Activated CD4-positive, alpha-beta T cell treated with anti-CD3 and anti-CD28 coated beads for 36 hours (primary cell): ENCODE measurements at places on chromosomes 12 and 14. TPM values are rescaled to one million over a fixed set of nuclear protein-coding genes. Genes with fewer than 3 reads are reported as not detected.

The FAIM2 gene
- total RNA-seq = 0.53 TPM

GRCh38 chr12:1917172-1918070 lies 1.0 kb downstream of the CACNA2D4 start:
- H3K4me3 ChIP-seq = no peak overlapping the region
- H3K4me1 ChIP-seq = peaks cover 16% of the 10 kb centered on the region
- H3K27me3 ChIP-seq = no peaks in the 10 kb centered on the region
- no peak for DNase-seq

DNA sequence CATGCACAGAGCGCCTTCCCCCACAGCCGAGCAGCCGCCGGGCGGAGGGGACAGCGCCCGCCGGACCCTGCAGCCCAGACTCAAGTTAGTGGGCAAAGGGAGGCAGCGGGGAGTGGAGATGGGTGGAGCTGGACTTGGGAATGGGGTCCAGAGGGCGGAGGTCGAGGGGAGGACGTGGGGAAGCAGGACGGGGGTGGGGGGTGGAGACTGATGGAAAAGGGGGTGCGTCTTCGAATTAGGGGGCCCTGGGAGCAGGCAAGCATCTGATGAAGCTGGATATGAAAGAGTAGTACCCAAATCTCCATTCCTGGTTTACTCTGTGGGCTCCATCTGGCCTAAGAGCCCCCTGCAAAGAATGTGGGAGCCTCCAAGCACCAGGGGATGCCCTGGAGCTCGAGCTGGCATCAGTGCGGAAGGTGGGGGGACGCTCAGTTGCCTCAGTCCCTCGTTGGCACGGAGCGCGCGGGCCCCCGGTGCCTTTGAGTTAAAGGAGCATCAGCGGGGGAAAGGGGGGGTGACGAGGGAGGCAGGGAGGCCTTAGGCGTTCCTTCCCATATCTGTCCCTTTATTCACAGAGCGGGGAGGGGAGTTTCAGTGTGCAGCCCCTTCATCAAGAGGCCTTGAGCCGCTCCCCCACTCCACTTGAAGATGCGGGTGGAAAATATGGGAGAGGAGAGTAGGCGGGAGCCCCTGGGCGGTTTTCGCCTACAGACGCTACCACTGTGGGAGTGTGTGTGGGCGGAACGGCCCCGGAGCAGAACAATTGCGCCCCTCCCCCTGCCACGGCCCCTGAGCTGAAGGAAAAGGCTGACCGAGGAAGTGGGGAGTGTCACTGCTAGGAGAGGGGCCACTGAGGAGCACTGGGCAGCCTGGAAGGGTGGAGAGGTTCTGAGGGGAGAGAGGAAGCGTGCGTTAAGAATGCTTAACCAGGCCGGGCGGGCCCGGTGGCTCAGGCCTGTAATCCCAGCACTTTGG lies 644 bp downstream of the NAB2 start:
- H3K36me3 ChIP-seq = peaks cover 48% of the 10 kb centered on the region
- peak; percentile 65 for DNase-seq
- H3K4me1 ChIP-seq = peaks cover 66% of the 10 kb centered on the region
- H3K4me3 ChIP-seq = peak overlapping the region; percentile 93
- peak overlapping the region; percentile 93 for H3K27ac ChIP-seq

- no peak for DNase-seq
- no peaks in the 10 kb centered on the region for H3K36me3 ChIP-seq
- no peak overlapping the region for H3K4me3 ChIP-seq
- no peaks in the 10 kb centered on the region for H3K27me3 ChIP-seq
- no peak overlapping the region for H3K27ac ChIP-seq
Measured at GRCh38 chr14:79332504-79333197, 878.7 kb downstream of the DIO2 start.

The MMP19 gene
- total RNA-seq = not detected

GRCh38 chr14:57851354-57851753 lies 14.5 kb downstream of the SLC35F4 start:
- no peak overlapping the region for H3K4me3 ChIP-seq
- DNase-seq = no peak
- H3K27ac ChIP-seq = no peak overlapping the region
- no peaks in the 10 kb centered on the region for H3K36me3 ChIP-seq

DNA sequence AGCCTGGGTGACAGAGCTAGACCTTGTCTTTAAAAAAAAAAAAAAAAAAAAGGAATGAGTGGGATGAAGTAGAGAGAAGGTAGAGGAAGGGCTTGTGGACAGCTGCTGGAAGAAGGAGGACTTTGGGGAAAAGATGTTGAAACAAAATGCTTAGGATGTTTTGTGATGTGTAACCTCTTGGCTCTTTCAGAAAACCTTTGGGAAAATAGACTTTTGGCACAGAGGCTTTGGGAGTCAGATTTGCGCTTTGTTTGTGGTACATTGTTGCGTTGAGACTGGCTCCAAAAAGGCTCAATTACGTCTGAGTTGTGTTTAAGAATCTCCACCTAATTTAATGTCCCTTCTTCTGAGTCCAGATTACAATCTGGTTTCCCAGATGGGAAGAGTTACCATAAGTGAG lies 32.9 kb upstream of the SPTLC2 start:
- no peaks in the 10 kb centered on the region for H3K36me3 ChIP-seq
- no peak overlapping the region for H3K4me3 ChIP-seq
- no peaks in the 10 kb centered on the region for H3K27me3 ChIP-seq
- H3K4me1 ChIP-seq = no peaks in the 10 kb centered on the region
- H3K27ac ChIP-seq = no peak overlapping the region

The ELK3 gene
- total RNA-seq = 17.0 TPM

DNA sequence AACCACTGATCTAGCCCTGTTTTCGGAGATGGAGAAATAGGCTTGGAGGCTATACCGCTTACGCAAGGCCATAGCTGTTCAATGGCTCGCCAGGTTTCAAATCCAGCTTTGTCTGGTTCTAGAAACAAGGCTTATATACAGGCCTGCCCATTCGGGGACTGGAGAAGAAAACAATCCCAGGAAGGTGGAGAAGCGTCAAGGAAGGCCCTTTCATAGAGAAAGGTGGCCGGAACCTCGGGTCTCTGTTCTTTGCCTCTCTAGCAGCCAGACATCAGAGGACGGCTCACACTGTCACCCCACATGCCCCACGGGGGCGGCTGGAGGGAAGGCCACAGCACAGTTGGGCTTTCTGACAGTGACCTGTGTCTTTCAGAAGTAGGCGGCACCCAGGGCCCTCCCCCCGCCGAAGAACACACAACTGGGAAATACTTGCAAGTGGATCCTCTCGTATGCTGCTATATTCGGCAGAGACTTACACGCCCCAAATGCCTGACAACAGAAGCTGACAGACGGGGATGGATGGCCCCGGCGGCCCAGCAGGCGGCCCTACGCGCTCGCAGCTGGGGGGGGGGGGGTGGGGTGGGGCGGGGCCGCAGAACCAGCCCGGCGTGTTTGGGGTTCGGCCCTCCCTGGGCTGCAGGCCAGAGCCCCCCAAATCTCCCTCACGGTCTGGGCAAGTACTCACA lies 4.5 kb upstream of the SETD1B start:
- peaks cover 32% of the 10 kb centered on the region for H3K36me3 ChIP-seq
- DNase-seq = peak; percentile 71
- H3K4me3 ChIP-seq = peak overlapping the region; percentile 73

The EFCAB11 gene
- total RNA-seq = 4.8 TPM

GRCh38 chr14:106087837-106088236 lies 561.5 kb downstream of the TMEM121 start:
- no peak overlapping the region for H3K4me3 ChIP-seq
- no peaks in the 10 kb centered on the region for H3K36me3 ChIP-seq
- peaks cover 22% of the 10 kb centered on the region for H3K4me1 ChIP-seq
- peak; percentile 10 for DNase-seq

DNA sequence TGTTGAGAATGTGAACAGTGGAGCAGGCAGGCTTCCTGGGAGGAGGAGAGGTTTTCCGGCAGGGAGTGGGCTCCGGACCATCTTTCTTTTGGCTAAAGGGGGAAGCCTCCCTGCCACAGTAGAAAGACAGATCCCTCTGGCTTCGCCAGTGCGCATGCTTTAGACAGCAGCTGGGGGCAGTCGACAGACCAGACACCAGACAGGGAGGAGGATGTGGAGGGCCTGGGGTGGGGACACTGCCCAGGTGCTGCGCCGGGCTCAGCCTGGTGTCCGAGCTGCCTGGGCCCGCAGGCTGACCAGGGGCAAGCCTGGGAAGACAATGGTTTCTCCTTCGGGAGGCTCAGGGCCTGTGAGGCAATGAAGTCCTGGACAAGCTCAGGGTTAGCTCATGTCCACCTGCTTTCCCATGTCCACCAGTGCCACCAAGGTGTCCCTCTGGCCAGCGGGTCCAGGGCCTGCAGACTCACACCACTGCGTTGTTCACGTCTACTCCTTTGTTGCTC lies 67.3 kb downstream of the PRIMA1 start:
- no peaks in the 10 kb centered on the region for H3K4me1 ChIP-seq
- no peaks in the 10 kb centered on the region for H3K27me3 ChIP-seq
- no peak overlapping the region for H3K27ac ChIP-seq
- H3K4me3 ChIP-seq = no peak overlapping the region
- no peak for DNase-seq
- no peaks in the 10 kb centered on the region for H3K36me3 ChIP-seq

GRCh38 chr14:104085032-104085888 lies at the start of gene ASPG:
Gene ASPG, plus strand, starts transcription at chr14:104085700. Its CDS starts 71 bp downstream, at chr14:104085771.
- H3K36me3 ChIP-seq = no peaks in the 10 kb centered on the region
- no peak within 1 kb of the TSS for H3K4me3 ChIP-seq
- DNase-seq = peak; percentile 43
- no peak within 1 kb of the TSS for H3K27ac ChIP-seq
- peaks cover 10% of the 10 kb centered on the region for H3K27me3 ChIP-seq

GRCh38 chr12:60977966-60978365 lies 1282.2 kb upstream of the USP15 start:
- H3K36me3 ChIP-seq = no peaks in the 10 kb centered on the region
- no peaks in the 10 kb centered on the region for H3K27me3 ChIP-seq
- no peaks in the 10 kb centered on the region for H3K4me1 ChIP-seq
- no peak overlapping the region for H3K4me3 ChIP-seq
- no peak for DNase-seq

The POTEG gene
- total RNA-seq = not detected

GRCh38 chr12:127731657-127732056 lies 535.3 kb upstream of the TMEM132C start:
- no peaks in the 10 kb centered on the region for H3K4me1 ChIP-seq
- no peak overlapping the region for H3K4me3 ChIP-seq
- H3K27me3 ChIP-seq = no peaks in the 10 kb centered on the region
- H3K27ac ChIP-seq = no peak overlapping the region

DNA sequence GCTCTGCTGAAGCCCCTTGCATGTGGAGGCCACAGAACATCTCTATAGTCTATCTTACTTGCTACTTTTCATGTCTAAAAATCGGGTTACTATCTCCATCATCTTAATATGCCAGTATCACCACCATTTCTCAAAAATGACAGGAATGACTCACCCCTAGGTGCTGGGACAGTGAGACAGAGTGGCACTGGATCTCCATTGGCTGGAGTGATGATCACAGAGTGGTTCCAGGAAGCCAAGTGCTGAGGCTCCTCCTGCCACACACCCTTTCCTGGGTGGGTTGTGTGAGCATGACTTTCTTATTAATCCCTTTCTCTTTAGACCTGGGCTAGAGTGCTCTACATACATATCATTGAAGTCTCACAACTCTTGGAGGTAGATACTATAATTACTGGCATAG lies 3.3 kb upstream of the ASCL1 start:
- peak; percentile 43 for DNase-seq
- H3K36me3 ChIP-seq = no peaks in the 10 kb centered on the region
- H3K4me3 ChIP-seq = no peak overlapping the region

The ITPR2 gene
- total RNA-seq = 28.6 TPM

- no peak overlapping the region for H3K27ac ChIP-seq
- no peak overlapping the region for H3K4me3 ChIP-seq
- no peak for DNase-seq
- H3K36me3 ChIP-seq = peaks cover 33% of the 10 kb centered on the region
- H3K27me3 ChIP-seq = no peaks in the 10 kb centered on the region
- no peaks in the 10 kb centered on the region for H3K4me1 ChIP-seq
Measured at GRCh38 chr12:95253386-95253785, 35.8 kb downstream of the VEZT start.

The CCDC197 gene
- total RNA-seq = 0.34 TPM

DNA sequence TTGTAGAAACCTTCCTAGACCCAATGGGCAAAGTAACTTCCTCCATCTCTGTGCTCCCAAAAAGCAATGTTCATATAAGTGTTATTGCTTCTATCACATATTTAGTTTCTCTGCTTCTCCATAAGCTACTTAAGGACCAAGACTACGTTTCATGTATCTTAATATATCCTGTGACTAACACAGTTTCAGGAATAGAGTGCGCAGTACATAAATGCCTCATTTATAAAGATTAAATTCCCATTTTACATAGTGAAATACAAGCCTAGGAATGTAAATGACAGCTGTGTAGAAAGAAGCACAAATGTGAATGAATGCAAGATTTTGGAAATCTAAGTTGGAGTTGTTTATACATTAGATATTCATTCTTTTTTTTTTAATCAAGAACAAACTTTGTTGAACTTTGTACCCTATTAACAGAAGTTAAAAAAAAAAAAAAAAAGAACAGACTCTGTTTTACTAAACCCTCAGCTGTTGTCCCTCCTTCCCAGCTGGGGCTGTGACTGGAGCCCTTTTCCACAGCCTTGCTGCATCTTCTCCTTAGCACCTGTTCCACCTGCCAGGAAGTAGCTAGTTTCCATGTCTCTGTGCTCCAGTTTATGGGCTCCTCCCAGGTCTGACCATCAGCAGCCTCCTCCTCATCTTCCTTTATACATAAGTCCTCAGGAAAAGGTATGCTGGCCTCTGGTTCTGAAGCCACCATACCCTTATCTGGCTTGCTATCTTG lies 7.0 kb upstream of the METTL17 start:
- DNase-seq = no peak
- no peaks in the 10 kb centered on the region for H3K36me3 ChIP-seq
- H3K27ac ChIP-seq = no peak overlapping the region
- peaks cover 7% of the 10 kb centered on the region for H3K4me1 ChIP-seq
- H3K27me3 ChIP-seq = peaks cover 4% of the 10 kb centered on the region

GRCh38 chr14:92341791-92342190 lies 18.8 kb downstream of the SLC24A4 start:
- peaks cover 37% of the 10 kb centered on the region for H3K27me3 ChIP-seq
- H3K4me3 ChIP-seq = peak overlapping the region; percentile 32
- H3K4me1 ChIP-seq = peaks cover 30% of the 10 kb centered on the region

DNA sequence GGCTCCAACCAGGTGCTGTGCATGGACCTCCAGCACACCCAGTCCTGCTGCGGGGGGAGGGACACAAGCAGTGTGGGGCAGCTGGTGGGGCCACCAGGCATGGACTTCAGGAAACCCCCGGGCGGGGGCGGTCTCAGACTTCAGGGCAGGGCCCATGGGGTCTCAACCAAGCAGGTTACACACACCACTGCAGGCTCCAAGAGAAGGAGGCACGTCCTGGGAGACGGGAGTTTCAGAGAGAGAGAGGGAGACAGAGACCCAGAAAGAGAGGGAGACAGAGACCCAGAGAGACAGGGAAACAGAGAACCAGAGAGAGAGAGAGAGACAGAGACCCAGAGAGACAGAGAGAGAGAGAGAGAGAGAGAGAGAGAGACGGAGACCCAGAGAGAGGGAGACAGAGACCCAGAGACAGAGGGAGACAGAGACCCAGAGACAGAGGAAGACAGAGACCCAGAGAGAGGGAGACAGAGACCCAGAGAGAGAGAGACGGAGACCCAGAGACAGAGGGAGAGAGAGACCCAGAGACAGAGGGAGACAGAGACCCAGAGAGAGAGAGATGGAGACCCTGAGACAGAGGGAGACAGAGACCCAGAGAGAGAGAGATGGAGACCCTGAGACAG lies 128.9 kb downstream of the NCOR2 start:
- peaks cover 2% of the 10 kb centered on the region for H3K4me1 ChIP-seq
- H3K27me3 ChIP-seq = no peaks in the 10 kb centered on the region
- H3K36me3 ChIP-seq = peaks cover 5% of the 10 kb centered on the region

The TAS2R13 gene
- 0.35 TPM for total RNA-seq

The SELPLG gene
- 36.9 TPM for total RNA-seq

The DHRS1 gene
- 11.7 TPM for total RNA-seq

The RPL10L gene
- not detected for total RNA-seq
